Epithelial cell of esophagus (primary cell): ENCODE measurements at places on chromosomes 7 and 10.

GRCh38 chr7:4003503-4003902 lies 678.6 kb upstream of the FOXK1 start:
- DNase-seq = peak; percentile 19

- DNase-seq = no peak
Measured at GRCh38 chr10:51915031-51915542, 215.7 kb upstream of the CSTF2T start.

DNA sequence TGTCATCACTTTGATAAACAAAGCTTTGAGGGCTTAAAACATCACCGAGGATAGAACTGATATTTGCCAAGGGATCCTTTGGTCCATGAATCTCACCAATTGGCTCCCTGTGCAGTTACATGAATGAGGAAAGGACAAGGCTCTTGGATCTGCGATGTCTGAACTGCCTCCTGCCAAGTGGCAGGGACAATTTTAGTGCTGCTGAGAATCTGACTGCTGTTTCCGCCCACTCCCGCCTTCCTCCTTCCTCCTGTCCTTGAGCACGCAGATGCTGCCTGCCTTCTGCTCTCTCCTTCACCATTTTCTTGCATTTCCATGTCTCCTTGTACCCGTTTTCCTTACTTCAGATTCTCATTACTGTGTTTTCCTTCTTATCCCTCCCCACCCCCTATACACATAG lies 26.8 kb upstream of the ITPRID1 start:
- no peak for DNase-seq

- DNase-seq = no peak
Measured at GRCh38 chr7:107917763-107918651, 27.0 kb downstream of the DLD start.

DNA sequence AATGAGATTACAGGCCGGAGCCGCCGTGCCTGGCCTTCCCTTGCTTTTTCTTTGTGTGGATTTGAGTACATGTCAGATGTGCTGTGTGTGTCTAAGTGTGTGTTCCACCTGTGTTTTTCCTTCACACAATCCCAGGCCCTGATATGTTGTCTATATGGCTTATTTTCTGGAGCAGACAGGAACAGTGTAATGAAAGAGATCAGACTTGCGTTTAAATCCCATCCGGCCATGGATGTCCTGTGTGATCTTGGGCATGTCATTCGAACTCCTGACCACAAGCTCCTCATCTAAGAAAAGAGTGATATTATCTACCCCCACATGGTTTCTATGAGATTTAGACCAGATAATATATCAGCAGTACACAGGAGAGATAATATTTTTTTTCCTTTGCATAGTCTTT lies 37.2 kb downstream of the APBB1IP start:
- DNase-seq = no peak

DNA sequence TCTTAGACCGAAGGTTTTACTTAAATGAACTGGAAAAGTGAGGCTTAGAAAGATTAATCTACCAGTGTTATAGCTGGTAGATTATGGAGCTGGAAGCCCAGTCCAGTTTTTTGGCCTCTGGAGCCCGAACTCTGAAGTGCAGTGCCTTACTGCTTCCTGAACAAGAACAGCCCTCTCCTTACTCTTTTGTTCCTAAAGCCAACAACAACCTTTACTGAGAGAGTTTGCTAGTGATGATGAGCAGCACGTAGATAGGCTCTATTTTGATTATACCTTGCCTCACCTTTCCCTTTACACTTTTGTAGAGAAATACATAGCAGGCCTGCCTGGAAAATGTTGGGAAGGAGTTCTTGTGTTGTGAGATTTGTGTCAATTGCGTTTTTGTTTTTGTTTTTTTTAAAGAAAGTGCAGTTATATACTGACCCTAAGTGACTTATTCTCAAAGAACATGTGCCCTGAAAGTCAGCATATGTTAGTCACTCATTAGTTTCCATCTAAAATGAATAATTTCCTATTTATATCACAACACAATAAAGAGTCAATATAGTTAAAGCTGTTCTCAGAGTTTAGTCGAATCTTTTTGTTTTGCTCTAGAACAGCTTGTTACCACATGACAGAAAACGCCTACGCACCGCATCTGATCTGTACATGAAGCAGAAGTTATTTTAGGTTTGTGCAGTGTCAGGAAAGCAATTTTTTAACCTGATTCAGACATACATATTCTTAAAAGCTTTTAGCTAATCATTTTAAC lies 33.0 kb downstream of the PLEKHA1 start:
- DNase-seq = no peak

GRCh38 chr10:78371136-78371535 lies 337.5 kb downstream of the RPS24 start:
- no peak for DNase-seq

- peak; percentile 7 for DNase-seq
Measured at GRCh38 chr7:31950091-31950755, 120.0 kb downstream of the PDE1C start.

DNA sequence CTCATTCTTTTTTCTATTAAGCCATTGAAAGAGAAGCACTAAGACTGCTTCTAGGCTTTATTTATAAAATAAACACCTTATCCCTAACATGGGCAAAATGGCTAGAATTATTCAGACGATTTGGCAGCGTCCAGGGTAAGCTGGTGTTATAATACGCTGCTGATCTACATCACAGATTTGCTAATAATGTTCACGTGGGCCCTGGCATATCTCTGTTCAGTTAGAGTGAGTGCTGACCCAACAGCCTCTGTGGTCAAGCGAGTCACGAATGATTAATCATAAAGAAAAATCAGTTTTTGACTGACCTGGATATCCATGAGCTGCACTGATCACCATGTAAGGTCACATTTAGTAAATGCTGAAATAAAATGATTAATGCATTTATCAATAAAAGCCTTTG lies 28.4 kb upstream of the CBLL1 start:
- DNase-seq = peak; percentile 40
